ENCODE measurements at places on chromosomes 5 and 9.

- no peak for DNase-seq
Observed at GRCh38 chr9:6955251-6955921, 197.6 kb downstream of the KDM4C start.

DNA sequence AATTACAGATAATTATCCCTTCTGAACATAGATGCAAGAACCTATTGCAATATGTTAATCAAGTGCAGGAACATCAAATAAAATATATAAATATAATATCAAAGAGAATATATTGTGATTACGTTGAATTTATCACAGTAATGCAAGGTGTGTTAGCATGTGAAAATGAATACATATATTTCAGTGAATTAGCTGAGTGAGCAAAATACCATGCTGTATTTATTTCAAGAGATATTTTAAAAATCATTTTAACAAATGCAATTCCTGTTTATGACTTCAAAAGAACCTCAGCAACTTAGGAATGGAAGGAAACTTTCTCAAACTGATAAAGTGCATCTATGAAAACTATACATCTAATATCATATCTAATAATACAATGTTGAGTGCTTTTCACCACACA lies 856.9 kb upstream of the PTPRD start:
- no peak for DNase-seq

DNA sequence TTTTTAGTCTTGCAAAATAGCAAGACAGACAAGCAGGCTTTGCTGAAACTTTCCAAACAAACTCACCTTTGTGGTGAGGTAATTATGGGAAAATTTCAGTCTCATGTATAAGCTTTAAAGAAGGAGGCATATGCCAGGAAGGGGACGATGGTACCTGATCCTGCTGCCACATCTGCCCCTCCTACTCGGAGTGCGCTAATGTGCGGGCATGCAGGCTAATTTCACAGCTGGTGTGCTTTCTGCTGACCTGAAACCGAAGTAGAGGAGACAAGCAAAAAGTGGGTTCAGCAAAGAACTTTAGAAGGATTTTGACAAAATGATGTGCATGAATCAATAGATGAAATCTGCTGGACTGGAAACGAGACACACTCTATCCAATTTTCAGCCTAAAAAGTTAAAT lies 117.1 kb upstream of the IRX4 start:
- no peak for DNase-seq

DNA sequence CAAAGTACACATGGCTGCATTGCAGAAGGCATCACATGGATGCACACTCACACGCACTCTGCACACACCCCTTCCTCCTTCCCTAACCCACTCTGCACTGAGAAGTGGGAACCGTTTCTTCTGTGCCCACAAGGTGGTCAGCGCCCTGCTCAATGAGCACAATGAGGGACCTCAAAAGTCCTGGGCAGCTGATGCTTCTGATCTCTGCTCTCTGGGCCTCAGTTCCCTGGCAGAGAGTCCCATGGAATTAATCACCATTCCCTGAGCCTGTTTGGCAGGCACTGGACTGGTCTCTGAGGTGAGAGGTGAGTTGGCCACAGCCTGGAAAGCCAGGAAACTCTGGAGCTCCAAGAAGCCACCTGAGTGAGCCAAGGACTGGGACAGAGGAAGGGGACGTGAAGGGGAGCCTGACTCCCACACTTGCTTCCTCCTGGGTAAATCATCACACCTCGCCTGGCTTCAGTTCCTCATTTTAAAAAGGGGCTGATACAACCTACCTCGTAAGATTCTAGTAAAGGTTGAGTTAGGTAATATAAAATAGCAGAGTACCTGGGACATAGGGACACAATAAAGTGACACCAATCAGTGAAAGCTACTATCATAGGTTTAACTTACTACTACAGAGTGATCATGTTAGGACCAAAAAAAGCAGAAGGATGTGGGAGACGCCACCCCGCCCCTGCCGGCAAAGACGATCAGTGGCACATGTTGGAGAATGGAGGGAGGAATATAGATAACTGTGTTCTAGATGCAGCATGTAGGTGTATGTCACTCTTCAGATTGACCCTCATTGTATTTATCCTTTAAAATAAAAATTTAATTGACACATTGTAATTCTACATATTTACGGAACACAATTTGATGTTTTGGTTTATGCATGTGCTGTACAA lies 21.1 kb upstream of the IGFBPL1 start:
- DNase-seq: no peak

- no peak for DNase-seq
Observed at GRCh38 chr9:70285981-70286598, 27.3 kb downstream of the SMC5 start.

DNA sequence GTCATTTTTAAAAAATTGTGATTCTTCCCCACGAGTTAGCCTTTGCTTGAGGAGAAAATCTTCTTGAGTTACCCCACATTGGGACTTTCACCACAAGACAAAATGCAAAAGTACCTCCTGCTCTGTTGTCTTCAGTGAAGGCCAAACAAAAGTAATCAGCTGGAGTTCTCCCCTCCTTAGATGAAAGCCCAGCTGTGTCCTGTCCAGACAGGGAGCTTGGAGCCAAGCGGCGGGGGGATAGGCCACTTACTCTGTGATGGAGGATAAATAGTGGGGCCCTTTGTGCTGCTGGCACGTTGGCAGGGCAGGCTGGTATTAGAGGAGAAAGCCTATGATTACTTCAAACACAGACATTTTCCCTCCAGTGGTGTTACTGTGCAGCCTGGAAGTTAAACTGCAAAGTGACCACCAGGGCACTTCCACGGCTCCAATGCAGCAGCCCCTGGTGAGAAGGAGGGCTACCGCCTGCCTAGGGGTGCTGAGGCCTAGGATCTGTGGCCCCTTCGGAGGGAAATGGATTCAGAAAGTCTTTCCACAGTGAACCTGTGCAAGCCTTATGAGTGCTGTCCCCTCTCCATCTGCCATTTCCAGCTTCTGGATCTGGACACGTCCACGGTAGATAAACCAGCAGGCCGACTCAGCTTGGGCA lies 155.0 kb downstream of the TMEM167A start:
- no peak for DNase-seq

DNA sequence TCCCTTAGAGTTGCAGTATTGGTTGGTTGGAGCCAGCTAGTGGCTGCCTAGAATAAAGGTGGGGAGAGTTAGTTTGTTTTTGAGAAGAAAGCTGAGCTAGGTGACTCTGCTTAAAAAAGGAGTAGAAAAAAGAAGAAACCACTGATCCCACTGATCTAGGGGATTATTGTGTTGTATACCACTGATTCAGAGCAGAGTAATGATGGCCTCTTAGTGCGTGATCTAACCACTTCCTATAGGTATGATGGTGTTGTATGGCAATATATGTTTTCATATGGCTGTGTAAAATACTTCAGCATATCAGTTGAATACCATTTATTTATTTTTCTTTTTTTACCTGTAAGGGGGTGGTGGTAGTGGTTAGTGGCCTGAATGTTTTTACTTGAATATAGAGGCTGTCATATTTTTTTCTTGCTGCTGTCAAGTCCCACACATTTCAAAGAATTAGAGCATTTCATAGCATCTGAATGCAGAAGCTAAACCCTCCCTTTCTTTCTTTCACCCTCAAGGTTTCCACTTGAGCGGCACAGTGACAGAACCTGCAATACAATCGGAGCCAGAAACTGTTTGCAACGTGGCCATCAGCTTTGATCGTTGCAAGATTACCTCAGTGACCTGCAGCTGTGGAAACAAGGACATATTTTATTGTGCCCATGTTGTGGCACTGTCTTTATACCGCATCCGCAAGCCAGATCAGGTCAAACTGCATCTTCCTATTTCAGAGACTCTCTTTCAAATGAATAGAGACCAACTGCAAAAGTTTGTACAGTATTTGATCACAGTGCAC lies 140.3 kb downstream of the ZSWIM6 start:
- no peak for DNase-seq

GRCh38 chr5:159444441-159445082 lies 114.3 kb upstream of the IL12B start:
- DNase-seq: peak; percentile 48

GRCh38 chr9:121972501-121972981 lies 120.6 kb downstream of the TTLL11 start:
- DNase-seq: peak; percentile 97

DNA sequence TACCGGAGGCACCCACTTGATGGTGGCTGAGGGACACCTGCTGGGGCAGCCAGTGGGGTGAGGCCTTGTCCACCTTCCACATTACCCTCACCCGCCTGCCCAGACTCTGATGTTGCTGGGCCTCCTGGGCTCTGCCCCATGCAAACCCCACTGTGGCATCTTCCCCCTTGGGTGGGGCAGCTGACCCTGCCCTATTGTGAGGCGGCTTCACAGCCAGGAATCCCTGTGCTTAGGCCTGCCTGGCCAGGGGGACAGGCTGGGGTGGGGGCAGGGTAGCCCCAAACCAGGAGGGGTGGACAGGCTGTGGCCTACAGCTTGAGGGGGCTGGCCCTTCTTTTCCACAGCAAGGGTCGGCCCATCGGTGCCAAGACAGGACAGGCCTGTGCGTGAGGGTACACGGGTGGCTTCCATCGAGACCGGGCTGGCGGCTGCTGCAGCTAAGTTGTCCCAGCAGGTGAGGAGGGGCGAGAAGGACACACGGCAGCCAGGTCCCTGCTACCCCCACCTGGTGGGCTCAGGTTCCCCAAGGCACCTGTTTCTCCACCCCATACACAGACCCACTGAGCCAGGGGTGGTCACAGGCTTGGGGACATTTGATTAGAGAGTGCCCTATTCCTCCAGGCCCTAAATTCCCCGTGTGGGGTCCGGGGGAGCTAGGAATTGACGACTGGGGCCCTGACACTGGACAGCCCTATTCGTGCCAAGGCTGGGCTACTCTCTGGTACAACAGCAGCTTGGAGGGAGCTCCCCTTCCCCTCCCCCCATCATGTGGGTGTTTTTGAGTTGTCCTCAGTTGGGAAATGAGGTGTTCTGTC lies 99.2 kb downstream of the PHF2 start:
- no peak for DNase-seq

DNA sequence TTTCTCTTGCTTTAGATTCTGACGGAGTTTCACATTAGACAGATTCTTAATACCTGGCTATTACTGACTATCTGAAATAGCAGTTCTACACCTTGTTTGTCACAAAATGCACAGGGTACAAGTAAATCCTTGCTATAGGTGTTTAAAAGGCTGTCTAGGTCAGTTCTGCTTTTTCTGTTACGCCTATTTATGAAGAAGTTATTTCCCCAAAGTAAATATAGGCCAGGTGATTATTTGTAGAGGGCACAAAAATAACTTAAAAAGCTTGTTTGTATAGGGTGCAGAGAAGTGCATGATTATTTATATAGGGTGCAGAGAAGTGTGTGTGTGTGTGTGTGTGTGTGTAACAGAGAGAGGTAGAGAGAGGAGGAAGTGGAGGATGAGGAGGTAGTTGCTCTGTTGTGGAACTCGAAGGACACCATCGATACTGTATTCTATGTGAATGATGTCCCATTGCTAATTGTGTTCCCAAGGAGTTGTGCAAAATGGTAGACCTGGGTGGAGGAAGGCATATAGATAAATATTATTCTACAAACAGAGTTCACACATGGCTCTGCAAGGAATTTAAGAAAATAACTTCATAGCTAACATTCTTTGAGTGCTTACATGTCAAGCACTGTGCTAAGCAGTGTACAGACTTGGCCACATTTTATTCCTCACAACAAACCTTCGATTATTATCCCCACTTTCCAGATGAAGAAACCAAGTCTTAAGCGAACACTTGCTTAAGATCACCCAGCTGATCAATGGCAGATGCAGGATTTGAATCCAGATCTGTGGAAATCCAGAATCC lies 96.3 kb upstream of the EQTN start:
- no peak for DNase-seq
